ENCODE measurements at places on chromosomes 13 and 19.

DNA sequence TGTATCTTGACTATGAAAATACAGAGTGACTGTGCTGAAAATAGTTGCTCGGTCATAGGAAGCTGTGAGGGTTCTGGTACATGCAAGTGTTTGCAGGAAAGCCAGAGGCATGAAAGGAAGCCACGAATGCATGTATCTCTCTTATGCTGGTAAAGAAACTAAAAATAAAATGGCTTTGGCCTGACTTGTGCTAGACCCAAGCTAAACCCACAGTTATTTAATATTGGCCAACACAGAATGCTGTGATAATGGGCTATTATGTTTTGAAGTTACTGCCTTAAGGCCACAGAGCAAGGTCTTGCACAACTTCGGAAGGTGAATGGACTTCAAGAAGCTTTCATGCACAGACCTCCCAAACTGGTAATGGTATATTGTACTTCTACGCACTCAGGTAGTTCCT is 518.2 kb upstream of the HTR2A start:
- DNase-seq: no peak

DNA sequence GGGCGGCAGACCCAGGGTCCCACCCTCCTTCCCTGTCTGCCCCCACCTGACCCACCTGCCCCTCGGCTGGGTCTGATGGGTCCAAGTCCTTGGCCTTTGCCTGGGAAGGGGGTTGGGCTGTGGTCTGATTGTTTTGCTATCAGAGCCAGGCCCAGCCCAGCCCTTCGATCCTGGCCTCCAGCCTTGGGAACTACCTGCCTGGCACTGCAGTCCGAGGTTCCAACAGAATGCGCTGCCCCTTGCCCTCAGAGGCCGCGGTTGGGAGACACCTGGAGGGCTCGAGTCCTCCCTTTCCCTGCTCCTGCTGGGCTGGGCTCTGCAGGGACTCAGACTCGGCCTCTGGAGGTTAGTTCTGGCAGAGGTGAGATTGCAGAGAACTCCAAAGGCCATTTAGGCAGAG is 1.6 kb downstream of the CCL25 start:
- no peak for DNase-seq

DNA sequence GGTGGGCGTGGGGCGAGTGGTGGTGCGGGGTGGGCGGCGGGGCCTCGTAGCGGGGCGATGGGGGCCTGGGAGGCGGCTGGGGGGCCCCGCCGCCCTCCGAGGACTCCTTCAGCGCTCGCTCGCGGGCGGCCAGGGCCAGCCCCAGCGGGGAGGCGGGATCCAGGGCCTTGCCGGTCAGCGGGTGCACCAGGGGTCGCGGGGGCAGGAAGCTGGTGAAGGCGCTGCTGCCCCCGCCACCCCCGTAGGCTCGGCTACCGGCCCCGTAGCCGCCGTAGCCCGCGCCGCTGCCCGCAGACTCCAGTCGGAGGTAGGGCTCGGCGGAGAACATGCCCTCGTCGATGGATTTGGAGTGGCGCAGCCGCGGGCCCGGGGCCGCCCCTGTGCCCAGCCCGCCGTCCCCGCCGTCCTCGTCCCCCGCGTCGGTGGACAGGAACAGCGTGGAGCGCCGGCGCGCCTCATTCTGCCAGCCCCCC is 18.6 kb downstream of the C19orf81 start:
- DNase-seq: no peak

- DNase-seq: no peak
Observed at GRCh38 chr13:77489566-77490337, 45.8 kb upstream of the SCEL start.

GRCh38 chr13:109400624-109401257 is 385.6 kb downstream of the IRS2 start:
- no peak for DNase-seq

DNA sequence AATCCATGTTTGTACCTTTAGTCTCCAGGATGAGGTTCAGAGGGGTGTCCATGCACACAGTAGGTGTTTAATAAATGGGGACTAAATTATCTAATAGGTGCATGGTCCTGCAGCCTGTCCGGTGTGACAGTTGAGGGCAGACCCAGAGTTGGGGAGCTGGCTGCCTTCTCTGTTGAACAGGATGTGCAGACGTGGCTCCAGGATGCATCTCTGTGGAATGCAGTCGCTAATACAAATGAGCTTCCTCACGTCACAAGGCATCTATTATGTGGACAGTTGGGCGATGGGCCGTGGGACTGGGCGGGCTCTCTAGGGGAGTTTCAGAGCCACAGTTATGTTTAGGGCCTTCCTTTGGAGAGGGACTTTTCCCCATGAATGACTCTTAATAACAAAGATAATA is 71.0 kb downstream of the SIPA1L3 start:
- DNase-seq: no peak

DNA sequence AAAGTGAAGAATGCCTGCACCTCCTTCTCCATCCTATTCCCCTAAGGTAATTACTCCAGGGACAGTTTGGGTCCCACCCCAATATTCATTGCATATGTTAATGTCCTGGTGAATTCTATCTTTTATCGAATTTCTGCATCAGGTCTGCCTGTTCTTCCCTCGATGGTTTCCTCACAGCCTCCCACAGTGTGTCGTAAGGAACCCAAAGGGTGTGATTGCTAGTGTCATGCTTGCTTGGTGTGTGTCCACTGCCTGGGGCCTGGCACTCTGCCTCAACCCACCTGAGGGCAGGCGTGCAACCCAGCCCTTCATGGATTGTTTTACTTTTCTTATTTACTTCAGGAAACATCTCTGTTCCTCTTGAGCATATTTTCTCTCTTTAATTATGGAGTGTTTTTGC is 60.2 kb upstream of the CYSLTR2 start:
- no peak for DNase-seq

- DNase-seq: no peak
Observed at GRCh38 chr13:21232196-21232595, 55.7 kb downstream of the MRPL57 start.

DNA sequence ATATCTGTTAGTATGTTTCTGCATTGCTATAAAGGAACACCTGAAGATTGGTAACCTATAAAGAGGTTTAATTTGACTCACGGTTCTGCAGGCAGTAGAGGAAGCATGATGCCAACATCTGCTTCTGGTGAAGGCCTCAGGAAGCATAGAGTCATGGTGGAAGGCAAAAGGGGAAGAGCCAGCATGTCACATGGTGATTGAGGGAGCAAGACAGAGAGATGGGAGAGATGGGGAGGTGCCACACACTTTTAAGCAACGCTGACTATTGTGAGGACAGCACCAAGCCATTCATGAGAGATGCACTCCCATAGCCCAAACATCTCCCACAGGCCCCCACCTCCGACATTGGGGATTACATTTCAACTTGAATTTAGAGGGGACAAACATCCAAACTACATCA is 32.8 kb downstream of the COG6 start:
- DNase-seq: no peak

GRCh38 chr19:355134-355533 is 10.5 kb upstream of the MIER2 start:
- DNase-seq: no peak
